Ecto neural progenitor cell (in vitro differentiated cells): ENCODE measurements at places on chromosomes 6 and 20.
A peak's percentile ranks its signal among the peaks of the same experiment; 100 is the strongest.

DNA sequence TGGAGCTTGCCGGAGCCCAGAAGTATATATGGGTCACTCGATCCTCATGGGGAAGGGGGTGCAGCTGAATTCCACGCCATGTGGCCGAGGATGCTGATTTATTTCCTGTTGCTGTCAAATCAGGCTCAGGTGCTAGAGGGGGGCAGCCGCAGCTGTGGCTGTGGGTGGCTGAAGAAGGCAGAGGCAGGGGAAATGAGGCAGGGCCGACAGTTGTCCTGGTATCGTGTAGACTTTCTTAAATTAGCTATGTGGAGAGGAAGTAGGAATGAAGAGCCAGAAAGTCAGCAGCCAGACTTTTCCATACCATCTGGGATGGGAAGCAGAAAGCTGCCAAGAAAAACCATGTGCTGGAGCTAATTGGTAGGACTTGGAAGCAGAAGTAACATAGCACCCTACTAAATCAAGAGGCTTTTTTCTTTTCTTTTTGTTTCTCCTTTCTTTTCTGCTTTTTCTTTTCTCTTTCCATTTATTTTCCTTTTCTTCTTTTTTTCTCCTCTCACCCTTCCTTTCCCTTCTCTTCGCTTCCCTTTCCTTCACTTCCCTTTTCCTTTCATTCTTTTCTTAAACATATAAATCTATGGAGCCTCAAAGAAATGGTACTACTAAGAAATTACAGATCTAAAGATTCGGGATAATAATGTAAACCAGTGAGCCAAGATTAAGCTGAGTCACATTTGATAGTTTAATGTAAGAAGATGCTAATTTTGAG lies 90.6 kb upstream of the CD83 start:
- no peak for DNase-seq

- peak; percentile 68 for DNase-seq
Measured at GRCh38 chr6:43772681-43773049, 2.7 kb downstream of the VEGFA start.

DNA sequence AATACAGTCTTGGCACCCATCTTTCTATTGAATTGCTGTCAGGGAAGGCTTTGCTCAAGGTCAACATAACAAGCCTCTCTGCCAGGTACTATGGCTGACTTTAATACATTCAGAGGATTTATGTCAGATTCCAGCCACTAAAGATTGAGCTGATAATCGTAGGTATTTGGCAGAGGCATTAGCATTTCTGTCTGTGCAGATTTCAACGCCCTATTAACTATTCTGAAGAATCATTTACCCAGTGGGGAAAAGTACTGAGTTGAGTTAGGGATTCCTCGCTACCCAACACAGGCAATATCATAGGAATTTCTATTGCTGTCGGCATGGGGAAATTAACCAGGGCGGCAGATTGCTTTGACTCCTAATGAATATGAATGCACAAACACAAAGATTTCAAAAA lies 233.7 kb upstream of the SPTLC3 start:
- no peak for DNase-seq

DNA sequence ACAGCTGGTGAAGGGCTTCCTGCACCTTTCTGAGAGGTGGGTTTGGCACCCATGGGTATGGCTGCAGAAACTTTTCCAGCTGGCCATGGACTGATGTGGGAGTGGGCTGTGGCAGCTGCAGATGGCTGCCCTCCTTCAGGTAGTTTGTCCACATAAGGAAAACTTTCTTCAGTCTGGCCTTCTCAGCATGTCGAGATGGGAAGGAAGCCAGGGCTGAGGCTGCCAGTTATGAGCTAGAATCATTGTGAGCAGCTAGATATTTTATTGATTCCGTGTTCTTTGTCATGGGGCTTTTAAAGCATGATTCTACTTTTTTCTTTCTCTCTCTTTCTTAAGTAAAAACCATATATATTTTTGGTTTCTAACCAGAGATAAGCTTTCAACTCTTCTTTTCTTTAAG lies 16.6 kb downstream of the NKX2-4 start:
- no peak for DNase-seq

DNA sequence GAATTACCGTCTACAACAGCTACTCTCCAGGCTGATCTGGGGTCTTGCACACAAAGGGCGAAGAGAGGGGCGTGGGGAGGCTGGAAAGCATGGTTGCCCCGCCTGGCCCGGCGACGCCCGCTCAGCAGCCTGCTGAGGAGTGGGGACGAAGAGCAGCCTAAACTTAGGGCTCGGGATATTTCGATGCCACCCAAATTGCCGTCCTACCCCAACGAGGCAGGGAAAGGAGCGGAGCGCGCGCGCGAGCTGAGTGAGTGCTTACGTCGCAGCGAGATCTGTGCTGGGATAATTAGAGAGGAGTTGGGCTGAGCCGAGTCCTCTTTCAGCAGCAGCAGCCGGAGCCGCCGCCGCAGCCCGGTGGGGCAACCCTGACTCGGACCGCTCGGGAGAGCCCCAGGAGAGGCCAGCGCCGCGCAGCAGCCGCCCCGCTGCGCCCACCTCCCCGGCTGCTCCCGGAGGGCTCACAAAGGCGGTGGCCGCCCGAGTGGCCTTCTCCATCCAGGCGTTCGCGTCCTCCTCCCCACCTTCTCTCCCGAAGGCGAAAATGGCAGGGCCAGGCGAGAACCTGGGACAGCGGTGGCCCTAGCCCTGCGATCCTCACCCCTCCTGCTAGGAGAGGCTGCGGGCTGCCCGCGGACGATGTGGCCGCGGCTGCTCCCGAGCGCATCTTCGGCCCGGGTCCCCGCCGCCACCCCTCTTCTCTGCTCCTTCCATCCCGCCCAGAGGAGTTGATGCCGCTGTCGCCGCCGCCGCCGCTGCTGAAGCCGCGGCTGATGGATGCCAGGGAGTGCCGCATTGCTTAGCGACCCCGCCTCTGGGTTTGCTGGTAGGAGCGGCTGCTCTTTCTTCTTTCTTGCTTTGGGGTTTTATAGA lies at the start of gene CLVS2:
TSS of gene CLVS2 (plus strand) at position 315 of the 873 bp plus-strand sequence. CDS start 1,543 bp downstream, outside the sequence.
- peak; percentile 80 for DNase-seq

DNA sequence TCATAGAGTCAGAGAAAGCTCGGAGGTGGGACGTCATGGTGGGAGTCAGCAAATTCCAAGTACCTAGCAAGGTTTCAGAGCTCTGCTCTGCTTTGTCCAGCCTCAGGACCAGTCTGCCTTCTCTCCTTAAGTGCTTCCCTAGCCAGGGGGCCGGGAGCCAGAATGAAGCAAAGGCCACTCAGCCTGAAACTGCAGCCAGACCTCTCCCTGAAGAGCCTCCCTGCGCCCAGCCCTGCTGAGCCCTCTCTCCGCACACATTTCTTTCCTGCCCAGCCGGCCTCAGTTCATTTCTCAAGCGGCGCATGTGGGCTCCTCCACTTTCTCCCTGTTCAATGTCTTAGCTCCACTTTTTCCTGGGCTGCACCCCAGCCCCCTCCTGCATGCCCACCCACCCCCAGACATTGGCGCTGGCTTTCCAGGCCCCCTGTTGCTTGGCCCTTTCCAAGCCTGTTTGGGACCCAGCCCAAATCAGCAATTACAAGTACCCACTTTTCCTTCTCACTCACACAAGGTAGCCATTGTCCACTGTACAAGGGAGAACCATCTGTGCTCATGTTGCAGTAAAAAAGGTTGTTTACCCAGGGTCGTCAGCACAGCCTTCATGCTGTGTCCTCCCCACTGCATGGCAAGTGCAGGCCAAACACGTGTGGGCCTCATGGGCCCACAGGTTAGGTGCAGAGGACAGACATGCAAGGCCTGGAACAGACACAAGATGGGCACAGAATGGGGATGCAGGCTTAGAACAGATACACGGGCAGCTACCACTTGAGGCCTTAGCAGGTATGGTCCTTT lies 147.1 kb downstream of the MRPL14 start:
- no peak for DNase-seq

DNA sequence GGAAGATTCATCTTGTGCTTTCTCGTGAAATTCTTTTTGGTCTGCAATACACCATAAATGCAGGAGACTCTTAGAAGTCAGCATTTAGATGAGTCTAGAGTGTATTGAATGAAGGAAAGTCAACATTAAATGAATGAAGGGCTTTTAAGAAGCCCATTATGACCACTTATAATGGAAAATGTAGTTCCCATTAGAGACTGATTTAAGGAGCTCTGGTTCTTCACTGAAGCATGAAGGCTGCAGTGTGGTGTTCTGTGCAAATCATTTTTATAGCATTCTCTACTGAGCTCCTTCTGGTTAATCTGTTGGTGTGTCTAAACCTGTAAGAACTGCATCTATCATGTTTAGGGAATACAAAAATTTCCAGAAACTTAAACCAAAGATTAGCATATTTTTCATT lies 19.7 kb downstream of the NCOA7 start:
- no peak for DNase-seq

DNA sequence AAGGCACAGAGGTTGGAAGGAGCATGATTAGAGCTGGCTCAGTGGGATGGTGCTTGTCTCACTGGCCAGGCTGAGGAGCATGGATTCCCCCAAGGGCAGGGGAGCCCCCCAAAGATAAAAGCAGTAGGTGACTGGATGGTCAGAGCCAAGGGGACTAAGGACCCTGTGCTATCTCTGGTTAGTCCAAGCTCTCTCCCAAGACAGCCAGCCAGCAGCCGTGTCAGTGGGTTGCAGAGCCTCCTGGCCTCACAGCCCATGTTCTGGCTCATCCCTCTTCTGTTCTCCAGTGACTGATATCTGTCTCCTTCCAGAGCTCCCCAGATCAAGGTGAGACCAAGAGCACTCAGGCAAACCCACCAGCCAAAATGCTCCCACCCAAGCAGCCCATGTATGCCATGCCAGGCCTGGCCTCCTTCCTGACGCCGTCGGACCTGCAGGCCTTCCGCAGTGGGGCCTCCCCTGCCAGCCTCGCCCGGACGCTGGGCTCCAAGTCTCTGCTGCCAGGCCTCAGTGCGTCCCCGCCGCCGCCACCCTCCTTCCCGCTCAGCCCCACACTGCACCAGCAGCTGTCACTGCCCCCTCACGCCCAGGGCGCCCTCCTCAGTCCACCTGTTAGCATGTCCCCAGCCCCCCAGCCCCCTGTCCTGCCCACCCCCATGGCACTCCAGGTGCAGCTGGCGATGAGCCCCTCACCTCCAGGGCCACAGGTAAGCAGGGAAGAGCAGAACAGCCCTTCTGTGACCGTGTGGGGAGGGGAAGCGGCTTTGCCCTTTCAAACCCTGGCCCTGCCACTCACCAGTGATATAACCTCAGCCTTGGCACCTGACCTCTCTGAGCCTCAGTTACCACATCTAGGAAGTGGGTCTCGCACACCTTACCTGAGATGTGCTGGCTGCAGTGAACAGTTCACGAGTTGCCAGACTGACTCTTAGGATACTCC lies 121.3 kb downstream of the JPH2 start:
- no peak for DNase-seq

GRCh38 chr6:90173262-90173925 lies 123.2 kb downstream of the BACH2 start:
- no peak for DNase-seq

- peak; percentile 96 for DNase-seq
Measured at GRCh38 chr20:40689943-40690835, 1.2 kb upstream of the MAFB start.

- DNase-seq: no peak
Measured at GRCh38 chr6:12748411-12748810, 31.8 kb downstream of the PHACTR1 start.

GRCh38 chr20:40990542-40991120 lies 38.0 kb upstream of the TOP1 start:
- peak; percentile 84 for DNase-seq

DNA sequence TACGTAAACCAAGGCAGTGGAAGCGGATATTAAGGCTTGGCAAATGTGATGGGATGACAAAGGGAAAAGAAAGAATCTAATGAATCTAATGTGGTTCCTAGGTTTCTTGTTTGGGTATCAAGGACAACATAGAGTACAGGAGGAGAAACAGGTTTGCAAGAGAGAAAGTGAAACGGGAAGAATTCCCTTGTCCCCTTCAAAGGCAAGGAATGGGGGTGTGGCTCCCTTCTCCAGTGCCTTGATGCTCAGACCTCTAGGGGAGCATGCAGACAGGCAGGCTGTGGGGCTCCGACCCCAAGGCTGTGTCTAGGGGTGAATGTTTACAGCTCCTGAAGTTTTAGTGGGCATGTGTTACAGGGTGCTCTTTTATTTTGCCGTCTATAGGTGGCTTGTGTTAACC lies 317.5 kb upstream of the HSF2 start:
- DNase-seq: no peak

DNA sequence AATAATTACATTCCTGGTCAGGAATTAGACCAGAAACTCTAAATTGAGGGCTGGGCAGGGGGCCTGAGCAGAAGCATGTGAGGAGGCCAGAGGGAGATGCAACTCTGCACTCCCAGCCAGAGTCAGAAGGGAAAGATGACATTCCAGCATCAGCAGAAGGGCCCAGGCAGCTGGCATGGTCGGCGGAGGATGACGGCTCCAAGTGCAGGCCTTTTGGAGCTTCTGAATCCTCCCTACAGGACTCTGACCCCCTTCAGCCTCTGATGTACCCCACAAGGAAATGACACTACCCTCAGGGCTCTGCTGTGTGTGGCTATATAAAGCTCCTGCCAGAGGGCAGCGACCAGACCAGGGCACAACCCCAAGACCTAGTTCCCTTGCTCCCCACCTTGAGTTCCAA lies 1.9 kb downstream of the LRFN2 start:
- no peak for DNase-seq

DNA sequence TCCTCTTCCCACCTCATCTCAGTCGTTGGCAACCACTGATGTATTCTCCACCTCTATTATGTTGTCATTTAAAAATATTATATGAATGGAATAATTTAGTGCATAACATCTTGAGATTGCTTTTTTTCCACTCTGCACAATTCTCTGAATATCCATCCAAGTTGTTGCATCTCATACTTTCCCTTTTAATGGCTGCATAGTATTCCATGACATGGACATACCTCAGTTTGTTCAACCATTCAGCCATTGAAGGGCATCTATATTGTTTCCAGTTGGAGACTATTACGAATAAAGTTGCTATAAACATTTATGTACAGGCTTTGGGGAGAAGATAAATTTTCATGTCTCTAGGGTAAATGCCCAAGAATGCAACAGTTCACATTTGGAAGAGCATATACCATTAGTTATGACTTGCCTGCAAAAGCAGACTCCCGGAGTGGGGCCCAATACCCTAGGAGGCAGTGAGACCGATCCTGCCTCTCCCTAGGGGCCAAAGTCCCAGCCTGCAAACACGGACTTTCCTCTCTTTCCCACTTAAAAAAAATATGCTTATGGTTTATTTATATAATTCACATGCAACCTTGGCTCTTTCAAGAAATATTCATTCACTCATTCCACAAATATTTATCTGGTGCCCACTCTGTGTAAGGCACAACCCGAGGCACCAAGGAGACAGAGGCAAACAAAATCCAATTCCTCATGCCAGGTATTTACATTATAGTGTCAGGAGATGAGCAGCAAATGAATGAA lies 227.0 kb upstream of the PMEPA1 start:
- DNase-seq: no peak

DNA sequence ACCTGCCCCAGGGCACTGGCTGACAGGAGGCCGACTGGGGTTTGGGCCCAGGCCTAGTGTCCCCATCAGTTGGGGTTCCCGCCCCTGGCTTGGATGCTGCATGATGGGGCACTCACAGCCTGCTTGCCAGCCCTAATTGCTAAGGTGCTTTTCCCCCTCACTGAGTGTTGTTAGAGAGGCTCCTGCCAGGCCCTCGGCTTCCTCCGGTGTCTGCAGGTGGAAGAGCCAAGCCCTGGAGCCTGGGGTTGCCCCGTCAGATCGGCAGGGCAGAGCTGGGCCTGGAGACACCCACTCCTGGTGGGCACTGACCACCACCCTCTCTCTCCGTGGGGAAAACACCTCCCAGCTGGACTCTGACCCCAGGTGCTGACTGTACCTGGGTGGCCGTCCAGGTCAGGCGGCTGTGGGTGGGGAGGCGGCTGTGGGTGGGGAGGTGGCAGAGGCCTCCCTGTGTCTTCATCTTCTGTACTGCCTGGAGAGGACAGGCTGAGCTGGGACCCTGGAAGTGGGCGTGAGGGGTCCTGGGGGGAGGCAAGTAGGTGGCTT lies 6.0 kb upstream of the CABLES2 start:
- DNase-seq: no peak

GRCh38 chr6:156786652-156787051 lies 9.5 kb downstream of the ARID1B start:
- no peak for DNase-seq
